T47D (cell line): ENCODE measurements at places on chromosomes 1 and 21.

- no peak for DNase-seq
These were observed 117.4 kb downstream of the AKT3 start for GRCh38 chr1:243732637-243733036.

GRCh38 chr1:94215955-94216354 is 21.4 kb downstream of the ARHGAP29 start:
- no peak for DNase-seq

- no peak for DNase-seq
These were observed 7.5 kb downstream of the TMEM59 start for GRCh38 chr1:54045496-54045895.

DNA sequence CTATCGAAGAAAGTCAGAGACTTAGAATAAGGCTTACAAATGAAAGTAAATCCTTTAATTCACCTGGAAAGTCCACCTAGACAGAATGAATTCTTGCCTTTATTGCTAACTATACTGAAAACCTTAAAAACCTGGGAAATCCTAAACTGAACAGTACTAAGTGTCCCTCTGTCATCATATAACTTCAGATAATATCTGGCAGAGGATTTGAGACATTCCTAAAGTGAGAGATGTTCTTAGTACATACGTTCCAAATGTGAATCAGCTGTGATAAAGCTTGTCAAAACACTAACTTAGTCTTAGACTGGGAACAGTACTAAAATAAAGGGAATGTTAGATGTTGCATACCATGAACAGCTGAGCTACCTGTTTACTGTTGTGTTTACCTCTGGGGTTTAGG is 121.7 kb downstream of the TNFSF18 start:
- no peak for DNase-seq

DNA sequence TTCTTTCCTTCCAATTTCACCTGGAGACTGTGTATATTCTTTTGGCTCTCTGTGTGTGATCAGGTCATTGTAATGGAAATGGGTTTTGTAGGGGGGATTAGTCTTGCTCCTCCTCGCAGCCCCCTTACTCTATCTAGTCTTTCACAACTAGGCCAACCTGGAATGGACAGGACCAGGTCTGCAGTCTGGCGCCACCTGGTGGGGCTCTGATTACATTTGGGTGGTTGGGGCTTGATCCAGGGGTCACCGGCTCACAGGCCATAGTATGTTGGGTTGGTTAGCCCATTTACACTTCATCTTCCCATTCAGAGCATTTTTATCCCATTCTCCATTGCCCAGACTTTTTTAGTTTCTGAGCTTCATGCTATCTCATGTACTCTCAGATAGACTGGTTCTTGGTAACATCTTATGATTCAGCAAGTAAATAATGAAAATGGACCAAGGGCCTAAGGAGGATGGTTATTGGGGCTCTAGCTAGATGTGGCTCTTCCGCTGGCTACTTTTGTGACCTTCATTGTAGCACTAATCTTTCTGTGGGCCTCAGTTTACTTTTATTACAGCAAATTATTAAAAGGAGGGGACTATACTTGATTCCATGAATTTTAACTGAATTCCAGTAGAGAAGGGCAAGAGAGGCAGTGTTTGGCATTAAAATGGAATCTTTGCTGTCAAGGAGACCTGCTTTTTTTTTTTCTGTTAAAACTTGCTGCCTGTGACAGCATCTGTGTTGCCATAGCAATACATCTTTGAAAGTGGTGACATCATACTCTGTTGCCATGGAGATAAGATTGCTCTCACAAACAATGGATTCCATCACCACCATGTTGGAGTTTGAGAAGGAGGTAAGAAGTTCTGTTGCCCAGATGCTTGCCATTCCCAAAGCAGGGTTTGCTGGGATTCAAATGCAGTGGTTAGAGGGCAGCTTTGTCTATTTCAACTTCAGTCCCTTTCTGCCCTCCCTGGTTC is 150.1 kb downstream of the PLXNA2 start:
- peak; percentile 70 for DNase-seq

DNA sequence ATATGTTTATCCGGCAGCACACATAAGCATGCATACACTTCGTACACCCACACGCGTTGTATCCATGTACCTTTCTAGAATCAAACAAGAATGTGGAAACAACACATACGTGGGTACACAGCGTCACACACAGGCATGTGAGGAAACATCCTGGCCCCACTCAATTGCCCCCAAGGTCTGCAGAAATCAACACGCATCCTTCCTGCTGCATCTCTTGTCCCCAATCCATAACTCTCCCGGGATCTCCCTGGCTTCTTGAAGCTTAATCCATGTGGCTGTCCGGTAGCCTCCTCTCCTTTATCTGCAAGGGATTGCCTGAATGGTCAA is 5.5 kb upstream of the TBX15 start:
- DNase-seq, result no peak

DNA sequence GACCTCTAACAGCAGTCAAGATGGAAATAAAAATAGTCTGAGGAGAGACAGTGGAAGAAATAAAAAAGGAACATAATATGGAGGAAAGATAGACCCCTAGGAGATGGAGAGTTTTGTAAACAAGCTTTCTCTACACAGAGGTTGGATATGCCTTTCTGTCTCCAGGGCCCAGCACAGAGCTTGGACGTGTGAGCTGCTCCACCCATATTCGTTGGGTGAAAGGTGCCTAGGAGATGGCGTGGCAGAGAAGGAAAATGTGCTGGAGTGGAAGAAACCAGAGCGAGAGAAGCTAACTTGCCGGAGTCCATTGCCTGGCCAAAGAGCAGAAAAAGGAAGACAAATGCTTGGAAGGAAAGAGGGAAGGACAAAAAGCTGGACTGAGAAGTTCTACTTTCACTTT is 78.3 kb upstream of the LMO4 start:
- no peak for DNase-seq

DNA sequence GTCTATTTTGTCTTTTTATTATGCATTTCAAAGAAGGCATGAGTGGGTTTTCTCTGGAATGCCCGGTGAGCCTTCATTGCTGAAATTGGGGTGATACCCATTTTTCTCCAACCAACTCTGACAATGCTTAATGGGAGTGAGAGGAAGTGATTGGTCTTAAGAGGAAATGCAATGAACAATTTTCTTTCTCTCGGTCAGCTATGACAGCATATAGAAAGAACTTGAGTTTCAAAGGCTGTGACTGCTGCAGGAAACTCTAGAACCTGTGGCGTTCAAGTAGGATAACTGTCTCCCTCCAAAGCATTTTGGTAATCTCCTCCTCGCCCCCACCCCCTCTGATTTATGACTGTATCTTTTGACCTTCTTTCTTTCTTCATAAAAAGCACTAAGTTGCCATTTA is 155.9 kb downstream of the LYPLAL1 start:
- no peak for DNase-seq

DNA sequence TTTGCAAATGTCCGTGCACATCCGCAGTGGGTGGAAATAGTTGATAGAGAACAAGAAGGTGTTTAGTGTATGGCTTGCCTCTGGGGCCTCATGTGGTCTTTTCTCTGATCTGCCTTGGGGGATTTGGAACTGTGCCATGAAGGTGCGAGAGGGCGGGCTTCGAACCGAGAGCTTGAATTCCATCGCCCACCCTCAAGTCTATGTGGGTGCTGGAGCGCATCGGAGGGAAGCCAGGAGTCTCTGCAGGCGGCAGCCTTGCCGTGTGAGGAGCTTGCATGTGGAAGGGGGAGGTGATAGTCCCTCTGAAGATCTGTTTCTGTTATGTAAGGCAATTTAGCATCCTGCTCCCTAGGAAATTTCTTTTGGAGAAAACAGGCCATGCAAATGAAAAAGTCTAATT is 119.6 kb downstream of the HUNK start:
- DNase-seq, result no peak

- no peak for DNase-seq
These were observed 7.0 kb downstream of the DCST2 start for GRCh38 chr1:155026588-155026987.

GRCh38 chr1:66373157-66373591 is 160.8 kb upstream of the SGIP1 start:
- DNase-seq, result no peak

DNA sequence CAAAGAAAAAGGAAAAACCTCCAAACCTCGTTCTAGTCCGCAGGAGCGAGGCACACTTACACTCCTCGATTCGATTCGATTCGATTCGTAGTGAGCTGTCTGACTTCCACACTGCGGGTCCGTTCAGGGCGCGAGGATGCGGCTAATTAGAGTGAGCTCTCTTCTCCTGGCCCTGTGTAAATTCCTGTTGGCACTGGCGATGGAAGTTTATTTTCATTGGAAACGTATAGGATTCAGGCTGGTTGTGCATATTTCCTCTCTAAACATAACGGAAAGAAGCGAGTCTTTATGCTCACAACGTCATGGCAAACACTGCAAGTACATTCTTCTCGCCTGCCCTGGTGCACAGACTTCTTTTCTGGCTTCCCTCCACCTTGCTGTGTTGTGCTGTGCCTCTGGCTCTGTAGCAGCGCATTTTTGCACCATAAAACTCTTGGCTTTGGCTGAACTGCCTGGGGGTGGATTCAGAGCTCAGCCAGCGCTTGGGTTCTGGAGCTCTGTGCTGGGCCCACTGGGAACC is 2.7 kb downstream of the HUNK start:
- peak; percentile 55 for DNase-seq

DNA sequence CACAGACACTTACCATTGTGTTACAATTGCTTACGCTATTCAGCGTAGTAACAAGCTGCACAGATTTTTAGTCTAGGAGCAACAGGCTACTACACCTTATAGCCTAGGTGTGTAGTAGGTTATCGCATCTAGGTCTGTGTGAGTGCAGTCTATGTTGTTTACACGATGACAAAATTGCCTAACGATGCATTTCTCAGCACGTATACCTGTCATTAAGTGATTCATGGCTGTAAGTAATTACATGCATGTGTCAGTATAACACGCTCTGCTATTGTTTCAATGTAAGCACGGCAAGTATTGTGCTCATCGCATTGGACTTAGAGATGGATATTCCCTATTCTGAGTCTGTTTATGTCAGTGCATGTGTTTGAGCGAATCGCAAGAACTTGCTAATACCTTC is 15.7 kb upstream of the ZBTB18 start:
- no peak for DNase-seq

- no peak for DNase-seq
These were observed 25.6 kb upstream of the PRELP start for GRCh38 chr1:203450001-203450400.

GRCh38 chr1:66489972-66490601 is 43.9 kb upstream of the SGIP1 start:
- DNase-seq, result no peak

DNA sequence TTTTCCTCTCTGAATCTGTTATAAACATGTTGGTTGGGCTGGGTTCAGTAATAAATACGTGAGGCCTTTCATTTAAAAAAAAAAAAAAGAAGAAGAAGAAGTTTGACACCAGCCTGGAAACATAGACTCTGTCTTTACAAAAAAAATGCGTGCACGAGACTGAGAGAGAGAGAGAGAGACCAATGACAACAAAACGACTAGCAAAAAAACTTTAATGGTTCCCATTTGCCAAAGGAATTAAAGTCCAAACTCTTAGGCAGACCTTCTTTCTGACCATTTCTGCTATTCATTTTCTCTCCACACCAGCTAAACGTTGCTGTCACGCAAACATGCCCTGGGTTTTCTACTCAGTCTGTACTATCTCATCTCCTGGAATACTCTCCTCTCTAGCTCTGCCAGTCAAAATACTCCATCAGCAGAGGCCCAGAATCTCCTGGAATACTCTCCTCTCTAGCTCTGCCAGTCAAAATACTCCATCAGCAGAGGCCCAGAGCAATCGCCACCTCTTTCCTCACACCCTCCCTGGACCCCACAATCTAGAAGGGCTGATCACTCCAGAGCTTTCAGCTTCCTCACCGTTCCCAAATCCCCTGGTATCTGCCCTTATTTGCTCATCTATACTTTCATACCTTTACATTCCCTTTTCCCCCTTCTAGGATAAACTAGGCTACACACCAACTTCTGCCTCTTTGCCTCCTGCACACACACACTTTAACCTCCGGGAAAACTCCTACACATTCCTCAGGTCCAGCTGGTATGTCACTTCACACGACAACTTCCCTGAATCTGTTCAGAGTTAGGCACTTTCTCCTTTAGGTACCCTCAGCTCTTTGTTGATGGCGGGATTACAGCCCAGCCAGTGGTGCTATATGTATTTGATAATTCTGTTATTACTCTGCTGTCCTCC is 100.0 kb downstream of the CDC7 start:
- DNase-seq, result no peak
